Calu3 (cell line): ENCODE measurements at places on chromosomes 3 and 15.

DNA sequence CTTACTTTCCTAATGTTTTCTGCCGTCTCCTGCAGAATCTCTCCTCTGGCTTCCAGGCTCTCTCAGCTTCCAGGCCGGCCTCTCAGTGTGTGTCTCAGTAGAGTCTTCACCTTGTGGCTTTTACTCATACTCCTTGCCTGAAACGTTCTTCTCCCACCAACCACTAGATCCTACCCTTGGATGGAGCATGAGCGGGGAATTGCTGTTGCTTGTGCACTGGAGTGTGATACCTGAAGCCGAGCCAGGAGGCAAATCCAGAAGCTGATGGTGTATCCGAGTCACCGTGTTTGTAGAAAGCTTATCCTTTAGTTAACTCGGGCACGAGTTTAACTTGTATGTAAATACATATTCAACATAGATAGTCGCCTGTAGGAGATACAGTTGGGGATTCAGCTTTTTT, 285.0 kb upstream of the C2CD4B start:
- DNase-seq, result no peak

DNA sequence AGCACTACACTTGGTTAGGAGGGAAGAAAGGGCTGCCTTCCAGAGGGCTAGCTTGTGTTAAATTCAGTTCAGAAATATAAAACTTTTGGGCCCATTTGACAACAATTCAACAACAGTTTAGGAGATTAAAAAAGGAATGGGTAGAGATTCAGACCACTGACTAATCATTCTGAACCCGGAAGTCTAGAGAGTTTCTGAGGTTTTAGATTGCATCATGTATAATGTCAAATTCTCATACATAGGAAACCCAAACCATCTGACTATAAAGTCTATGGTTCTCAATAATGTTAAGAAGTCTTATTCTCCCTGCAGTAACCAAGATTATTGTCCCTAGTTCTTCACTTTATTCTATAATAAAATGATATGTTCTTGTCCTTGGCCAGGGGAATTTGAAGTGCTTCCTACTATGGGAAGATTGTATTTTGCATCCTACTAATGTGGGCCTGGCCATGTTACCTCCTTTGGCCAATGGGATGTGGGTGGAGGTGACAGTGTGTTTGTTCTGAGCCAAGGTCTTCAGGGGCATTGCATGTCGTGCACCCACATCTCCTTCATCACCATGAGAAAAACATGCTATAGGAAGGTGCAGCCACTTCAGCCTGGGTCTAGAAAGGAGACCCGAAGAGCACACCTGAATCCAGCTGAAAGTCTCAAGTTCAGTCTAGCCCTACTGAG, 66.4 kb upstream of the CCNL1 start:
- DNase-seq, result no peak

- DNase-seq, result no peak
Observed at GRCh38 chr15:51833772-51834171, 4.3 kb downstream of the TMOD3 start.

- no peak for DNase-seq
Observed at GRCh38 chr3:9934235-9934621, 594 bp downstream of the CRELD1 start.

- DNase-seq, result peak; percentile 35
Observed at GRCh38 chr3:103057003-103057402, 622.2 kb downstream of the ZPLD1 start.

DNA sequence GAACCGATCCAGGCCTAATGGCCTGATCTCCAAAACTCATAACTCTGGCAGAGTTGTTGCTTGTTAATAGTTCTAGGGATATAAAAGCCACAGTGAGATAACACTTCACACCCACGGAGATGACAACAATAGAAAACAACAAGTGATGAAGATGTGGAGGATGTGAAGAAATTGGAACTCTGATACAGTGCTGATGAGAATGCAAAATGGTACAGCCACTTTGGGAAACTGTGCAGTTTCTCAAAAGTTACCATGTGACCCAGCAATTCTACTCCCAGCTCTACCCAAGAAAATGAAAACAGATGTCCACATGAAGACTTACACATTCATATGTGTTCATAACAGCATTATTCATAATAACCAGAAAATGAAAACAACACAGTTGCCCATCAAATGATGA, 3.8 kb downstream of the CMTM7 start:
- no peak for DNase-seq
